ENCODE measurements at places on chromosomes 1 and 21.
A peak's percentile ranks its signal among the peaks of the same experiment; 100 is the strongest.

GRCh38 chr1:85445906-85446305, 19.1 kb downstream of the DDAH1 start:
- no peak for DNase-seq

GRCh38 chr1:99348397-99349132, 84.3 kb downstream of the PLPPR4 start:
- DNase-seq, result no peak

DNA sequence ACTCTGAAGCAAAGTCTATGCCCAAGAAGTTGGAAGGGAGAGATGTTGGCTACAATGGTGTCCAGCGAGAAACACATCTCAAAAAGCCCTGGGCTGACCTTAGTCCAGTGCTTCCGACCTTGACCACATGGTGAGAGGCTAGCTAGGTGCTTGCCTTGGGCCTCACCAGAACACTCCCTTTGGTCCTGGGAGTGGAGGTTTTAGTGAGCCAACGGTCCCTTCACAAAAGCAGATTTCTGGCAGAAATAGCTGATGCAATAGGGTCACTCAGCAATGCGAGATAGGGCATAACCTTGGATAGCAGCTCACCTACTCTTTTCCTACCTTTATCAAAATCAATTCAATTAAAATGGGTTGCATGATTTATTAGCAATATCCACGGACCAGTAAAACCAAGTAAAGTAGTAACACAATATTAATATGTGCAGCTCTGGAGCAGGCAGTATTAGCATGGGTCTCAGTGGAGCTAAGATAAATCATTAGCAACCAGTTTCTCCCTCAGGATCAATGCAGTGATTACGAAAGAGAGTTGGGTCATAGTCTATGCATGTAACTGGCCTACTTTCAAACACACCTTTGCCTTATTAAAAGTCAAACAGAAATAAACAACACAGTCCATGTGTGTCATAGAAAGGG, 1.9 kb downstream of the SLC30A10 start:
- DNase-seq, result no peak

DNA sequence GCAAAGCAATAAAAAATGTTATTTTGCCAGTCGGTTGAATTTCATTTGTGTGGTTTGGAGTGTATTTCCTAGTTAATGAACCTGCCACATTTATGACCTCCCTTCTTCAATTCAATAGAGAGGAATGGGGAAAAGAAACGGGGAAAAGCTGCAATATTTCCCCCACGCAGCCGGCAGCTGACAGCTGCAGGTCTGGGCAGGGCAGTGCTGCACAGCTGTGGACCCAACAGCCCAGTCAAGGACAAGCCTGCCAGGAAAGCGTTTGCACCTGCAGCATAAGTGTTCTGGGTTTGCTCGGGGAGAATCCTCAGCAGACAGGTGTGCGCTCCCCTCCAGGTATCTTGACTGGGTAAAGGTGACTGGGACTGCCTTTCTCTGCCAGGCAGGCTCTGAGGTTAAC, 53.4 kb downstream of the FBXO2 start:
- no peak for DNase-seq

DNA sequence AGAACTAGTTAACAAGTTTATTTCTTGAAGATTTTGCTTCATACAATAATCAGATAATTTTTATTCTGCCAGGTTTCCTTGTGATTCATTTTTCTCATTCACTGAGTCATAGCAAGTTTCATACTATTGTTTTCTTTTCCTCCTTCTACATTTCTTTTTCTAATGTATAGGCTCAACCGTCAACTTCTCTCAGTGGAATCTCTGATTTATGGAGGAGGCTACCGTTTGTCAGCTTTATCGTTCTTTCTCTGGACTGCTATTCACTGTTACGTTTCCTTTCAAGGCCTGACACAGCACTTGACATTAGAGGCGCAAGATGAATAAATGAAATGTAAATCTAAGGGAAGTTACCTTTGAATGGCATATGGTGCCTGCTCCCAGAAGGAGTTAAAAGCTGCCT, 284.3 kb upstream of the NR5A2 start:
- DNase-seq, result no peak

DNA sequence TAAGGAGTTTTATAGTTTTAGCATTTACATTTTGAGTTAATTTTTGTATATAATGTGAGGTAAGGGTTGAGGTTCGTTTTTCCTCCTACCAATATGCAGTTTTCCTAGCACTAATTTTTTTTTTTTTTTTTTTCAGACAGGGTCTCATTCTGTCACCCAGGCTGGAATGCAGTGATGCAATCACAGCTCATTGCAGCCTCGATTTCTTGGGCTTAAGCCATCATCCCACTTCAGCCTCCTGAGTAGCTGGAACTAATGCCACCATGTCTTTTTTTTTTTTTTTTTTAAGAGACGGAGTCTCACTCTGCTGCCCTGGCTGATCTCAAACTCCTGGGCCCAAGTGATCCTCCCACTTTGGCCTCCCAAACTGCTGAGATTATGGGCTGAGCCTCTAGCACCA, 2.5 kb upstream of the UBASH3A start:
- DNase-seq, result no peak

DNA sequence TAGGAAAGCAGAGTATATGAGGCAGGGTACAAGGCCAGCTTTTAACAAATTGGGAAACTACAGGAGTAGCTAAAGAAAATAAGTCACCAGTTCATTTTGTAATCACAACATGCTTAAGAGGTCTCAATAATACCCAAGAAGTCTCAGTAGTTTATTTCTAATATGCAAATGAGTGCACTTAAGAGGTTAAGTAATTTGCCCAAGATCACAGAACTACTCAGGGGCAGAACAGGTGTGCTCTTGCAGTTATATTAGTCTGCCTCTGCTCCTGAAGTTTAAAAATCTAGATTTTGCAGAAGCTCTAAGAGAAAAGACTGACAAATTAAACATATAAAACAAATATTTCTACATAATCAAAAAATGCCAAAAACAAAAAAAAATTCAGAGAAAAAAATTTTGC, 6.9 kb downstream of the EPS15 start:
- no peak for DNase-seq

DNA sequence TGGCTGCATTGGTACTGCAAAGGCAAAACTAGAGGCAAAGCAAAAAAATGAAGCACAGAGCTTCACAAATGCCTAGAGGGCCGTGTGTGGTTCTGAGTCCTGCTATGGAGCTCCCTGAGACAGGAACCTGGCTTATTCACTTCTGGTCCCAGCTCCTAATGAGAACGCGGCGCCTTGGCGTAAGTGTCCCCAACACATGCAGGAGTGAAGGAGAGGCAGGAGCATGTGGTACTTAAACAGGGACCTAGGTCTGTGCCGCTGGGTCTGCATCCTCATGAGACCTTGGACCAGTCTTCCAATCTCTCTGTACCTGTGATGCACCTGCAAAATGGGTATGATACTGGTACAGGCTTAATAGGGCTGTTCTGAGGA, 14.4 kb upstream of the SLC2A7 start:
- no peak for DNase-seq

DNA sequence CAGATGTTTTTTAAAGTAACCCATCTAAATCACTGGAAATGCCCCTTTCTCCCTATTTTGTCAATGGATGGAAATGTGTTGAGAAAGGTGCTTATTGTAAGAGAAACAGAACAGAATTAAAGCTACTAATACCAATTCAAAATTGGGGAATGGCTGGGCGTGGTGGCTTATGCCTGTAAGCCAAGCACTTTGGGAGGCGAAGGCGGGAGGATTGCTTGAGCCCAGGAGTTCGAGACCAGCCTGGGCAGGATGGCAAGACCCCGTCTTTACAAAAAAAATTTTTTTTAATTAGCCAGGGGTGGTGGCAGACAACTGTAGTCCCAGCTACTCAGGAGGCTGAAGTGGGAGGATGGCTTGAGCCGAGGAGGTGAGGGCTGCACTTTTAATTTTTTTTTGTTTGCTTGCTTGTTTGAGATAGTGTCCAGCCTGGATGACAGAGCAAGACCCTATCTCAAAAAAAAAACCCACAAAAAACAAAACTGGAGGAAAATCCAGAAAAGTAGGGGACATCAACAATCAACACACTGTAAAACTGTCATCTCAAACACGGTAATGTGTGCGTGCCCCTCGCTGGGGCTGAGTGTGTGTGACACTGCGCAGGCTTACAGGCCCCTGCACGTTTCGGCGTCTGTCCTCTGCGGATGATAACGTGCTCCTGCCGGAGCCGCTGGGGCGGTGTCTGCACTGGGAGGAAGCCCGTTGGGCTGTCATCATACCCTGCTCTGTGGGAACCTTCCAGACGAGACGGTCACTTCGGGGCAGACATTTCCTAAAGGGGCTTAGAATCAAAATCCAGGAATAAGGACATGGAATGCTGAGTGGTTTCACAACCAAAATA, 11.6 kb upstream of the POFUT2 start:
- DNase-seq, result peak; percentile 47

GRCh38 chr1:223008808-223009207, 134.2 kb downstream of the TLR5 start:
- DNase-seq, result no peak

GRCh38 chr21:41361053-41361785, 608 bp upstream of the MX2 start:
- no peak for DNase-seq

- DNase-seq, result no peak
Observed at GRCh38 chr1:212955961-212956620, 5.8 kb downstream of the VASH2 start.

DNA sequence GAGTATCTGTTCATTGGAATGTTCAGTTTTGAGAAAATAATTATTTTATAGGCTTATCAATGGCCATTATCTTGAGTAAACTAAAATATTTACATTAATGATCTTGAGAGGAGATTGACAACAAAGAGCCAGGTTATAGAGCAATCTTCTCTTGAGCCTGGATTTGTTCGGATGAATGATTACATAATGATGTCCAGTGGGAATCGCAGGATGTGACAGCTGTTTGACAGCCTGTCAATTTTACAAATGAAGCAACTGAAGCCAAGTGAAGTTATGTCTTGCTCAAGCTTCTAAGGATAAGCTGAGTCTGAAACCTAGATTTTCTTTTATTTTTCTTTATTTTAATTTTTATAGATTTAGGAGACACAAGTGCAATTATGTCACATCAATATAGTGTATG, 52.1 kb upstream of the BACH1 start:
- DNase-seq, result no peak

- no peak for DNase-seq
Observed at GRCh38 chr1:195054217-195054687, 1554.0 kb downstream of the KCNT2 start.

DNA sequence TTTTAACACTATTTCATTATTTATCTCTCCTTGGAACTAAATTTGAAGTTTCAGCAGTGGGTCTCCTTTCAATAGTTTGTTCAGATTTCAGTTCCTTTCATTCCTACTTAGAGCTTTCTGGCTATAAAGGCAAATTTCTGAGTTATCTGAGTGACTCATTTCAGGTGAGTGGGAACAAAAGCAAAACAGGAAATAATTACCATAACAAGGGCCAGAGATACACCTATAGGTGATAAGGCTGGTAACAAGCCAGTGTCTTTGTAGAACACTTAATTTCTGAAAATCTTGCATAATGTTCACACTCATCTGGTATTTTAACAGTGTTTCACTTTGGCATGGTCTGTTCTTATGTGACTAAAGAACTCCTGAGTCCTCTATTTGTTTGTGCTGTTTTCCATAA, 64.5 kb upstream of the PRRC2C start:
- no peak for DNase-seq

DNA sequence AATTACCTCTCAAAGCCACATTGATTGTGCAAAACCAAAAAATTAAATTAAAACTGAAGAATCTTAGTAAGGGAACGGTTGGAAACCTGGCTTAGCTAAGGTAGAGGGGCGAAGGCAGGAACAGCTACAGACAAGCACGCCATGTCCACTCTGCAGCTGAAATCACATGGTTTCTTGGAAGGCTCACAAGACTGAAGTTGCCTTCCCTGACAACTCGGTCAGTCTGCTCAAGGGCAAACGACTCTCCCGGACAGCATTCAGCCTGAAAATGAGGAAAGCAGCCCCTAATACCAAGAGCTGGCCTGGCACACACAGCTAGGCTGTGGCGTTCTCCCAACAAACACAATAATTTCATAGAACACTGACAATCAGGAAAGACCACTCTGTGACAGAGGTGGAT, 22.7 kb upstream of the BECN2 start:
- no peak for DNase-seq

GRCh38 chr1:183932412-183932811, 105.1 kb downstream of the COLGALT2 start:
- peak; percentile 85 for DNase-seq

- DNase-seq, result no peak
Observed at GRCh38 chr1:111660204-111661150, 40.9 kb downstream of the RAP1A start.

DNA sequence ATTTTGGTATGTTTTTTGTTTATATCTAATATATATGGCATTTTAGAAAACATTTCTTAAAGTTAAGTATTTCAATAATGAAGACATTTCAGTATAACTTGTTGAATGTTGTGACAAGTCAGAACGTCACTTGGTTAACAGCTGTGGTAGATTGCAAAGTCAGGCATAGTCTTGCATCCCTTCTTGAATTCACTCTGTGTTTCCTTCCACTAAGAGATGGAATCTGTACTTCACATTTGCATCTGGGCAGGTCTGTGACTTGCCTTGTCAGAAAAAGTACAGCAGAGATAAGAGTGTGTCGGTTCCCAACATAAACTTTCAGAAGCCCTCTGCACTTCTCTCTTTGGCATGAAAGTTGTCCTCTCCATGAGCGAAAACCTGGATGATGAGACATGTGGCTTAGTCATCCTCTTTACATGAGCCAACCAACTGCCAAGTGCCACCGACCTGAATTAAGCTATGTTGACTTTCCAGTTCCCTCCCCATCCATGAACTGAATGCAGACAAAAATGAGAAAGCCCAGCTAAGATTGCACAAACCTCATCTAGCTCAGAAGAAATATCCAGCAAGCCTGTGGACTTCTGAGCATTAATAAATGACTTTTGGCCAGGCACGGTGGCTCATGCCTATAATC, 1730.2 kb downstream of the MRPL39 start:
- no peak for DNase-seq

- DNase-seq, result no peak
Observed at GRCh38 chr1:101154547-101154946, 82.3 kb upstream of the S1PR1 start.

DNA sequence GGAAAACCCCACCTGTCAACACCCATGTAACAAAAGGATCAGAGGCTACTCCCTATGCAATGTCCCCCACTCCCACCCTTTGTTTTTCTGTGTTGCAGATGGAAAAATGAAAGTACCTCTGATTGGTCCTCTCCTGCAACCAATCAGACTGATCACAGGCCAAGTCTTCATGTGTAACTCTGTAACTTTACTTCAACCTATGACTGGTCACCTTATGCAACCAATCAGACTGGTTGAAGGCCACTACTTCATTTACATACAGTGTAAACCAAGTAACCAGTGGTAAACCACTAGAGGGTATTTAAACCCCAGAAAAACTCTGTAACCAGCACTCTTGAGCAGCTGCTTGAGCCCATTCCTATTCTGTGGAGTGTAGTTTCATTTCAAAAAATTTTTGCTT, 266.3 kb upstream of the OLFM3 start:
- DNase-seq, result no peak

GRCh38 chr1:2543543-2544092, 12.6 kb upstream of the TNFRSF14 start:
- DNase-seq, result no peak

- DNase-seq, result peak; percentile 74
Observed at GRCh38 chr1:154479764-154480421, 22.1 kb upstream of the TDRD10 start.

GRCh38 chr1:20487236-20487590, 1.2 kb upstream of the CAMK2N1 start:
- no peak for DNase-seq

GRCh38 chr1:106698660-106699059, 357.8 kb upstream of the PRMT6 start:
- no peak for DNase-seq

All from left forelimb (tissue), 1 donor.